Purkinje cell (primary cell): ENCODE measurements at places on chromosomes 5 and 9. TPM values are rescaled to one million over a fixed set of nuclear protein-coding genes. Genes with fewer than 3 reads are reported as not detected.

Gene SHC3
- 0.06 and 4.1 TPM in 2 replicates for polyA plus RNA-seq

Gene FAM78A
- 0.24 TPM in 1 of 2 replicates, not detected in the other for polyA plus RNA-seq

Gene AMBP
- not detected in 2 replicates for polyA plus RNA-seq

Gene TMED9
- polyA plus RNA-seq = 12.0 and 13.3 TPM in 2 replicates

Gene FAM200C
- 3.8 and 8.1 TPM in 2 replicates for polyA plus RNA-seq

Gene LCN10
- not detected in 2 replicates for polyA plus RNA-seq

Gene HAVCR1
- not detected in 2 replicates for polyA plus RNA-seq

Gene GABRG2
- 568 and 584 TPM in 2 replicates for polyA plus RNA-seq

Gene WDR31
- 0.24 and 2.8 TPM in 2 replicates for polyA plus RNA-seq

Gene CCNO
- 1.1 and 3.0 TPM in 2 replicates for polyA plus RNA-seq

Gene SPATA31C1
- polyA plus RNA-seq = not detected in 2 replicates

Gene INSL6
- 2.3 TPM in 1 of 2 replicates, not detected in the other for polyA plus RNA-seq

Gene OLFM1
- polyA plus RNA-seq = 48.1 and 207 TPM in 2 replicates

Gene ANKDD1B
- polyA plus RNA-seq = 0.60 TPM in 1 of 2 replicates, not detected in the other
